ENCODE measurements at places on chromosomes 2 and 18.

DNA sequence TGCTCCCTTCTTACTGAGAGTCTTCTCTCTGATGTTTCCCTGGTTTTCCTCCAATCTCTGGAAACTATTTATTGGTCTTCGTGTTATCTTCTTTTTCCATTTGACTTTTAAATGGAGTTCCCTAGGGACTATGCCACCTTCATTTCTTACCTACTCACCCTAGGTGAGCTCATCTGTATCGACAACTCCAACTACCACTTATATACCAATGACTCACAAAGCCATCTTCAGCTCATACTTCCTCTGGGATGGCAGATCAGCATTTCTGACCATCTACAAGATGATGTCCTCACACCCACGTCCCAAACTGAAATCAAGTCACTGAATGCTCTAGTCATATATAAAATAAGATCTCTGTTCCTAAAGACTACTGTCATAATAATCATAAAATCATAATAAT is 40.6 kb downstream of the CFAP210 start:
- DNase-seq: no peak

DNA sequence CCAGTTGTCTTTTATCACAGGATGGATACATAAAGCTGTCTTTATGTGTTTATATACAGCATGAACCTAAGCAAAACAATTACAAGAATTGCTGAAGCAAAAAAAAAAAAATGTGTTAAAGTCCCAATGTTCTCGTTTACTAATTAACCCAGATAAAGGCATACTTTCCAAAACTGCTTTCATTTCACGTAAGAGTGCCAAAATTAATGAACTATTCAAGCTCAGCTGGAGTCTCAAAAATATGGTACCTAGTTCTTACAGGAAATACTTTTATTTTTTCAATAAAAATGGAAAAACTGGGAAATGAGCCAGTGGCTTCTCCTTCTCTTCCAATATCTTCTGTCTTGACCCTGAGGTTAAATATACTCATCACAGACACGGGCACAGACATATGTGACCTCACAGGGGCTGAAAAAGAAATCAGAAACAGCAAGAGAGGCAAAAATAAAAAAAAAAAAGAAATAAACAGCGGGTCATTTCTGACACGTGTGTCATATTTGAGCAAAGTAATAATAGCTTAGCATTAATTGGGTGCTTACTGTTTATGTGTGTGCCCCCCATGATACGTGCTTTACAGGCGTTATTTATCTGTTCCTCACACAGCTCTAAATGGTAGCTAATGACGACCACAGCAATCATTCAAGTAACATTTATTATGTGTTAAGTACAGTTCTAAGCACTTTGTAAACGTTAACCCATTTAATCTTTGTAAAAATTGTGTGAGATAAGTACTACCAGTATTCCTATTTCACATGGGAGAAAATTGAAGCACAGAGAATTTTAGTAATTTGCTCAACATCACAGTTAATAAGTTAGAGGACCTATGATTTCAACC is 158.0 kb upstream of the MMADHC start:
- no peak for DNase-seq

DNA sequence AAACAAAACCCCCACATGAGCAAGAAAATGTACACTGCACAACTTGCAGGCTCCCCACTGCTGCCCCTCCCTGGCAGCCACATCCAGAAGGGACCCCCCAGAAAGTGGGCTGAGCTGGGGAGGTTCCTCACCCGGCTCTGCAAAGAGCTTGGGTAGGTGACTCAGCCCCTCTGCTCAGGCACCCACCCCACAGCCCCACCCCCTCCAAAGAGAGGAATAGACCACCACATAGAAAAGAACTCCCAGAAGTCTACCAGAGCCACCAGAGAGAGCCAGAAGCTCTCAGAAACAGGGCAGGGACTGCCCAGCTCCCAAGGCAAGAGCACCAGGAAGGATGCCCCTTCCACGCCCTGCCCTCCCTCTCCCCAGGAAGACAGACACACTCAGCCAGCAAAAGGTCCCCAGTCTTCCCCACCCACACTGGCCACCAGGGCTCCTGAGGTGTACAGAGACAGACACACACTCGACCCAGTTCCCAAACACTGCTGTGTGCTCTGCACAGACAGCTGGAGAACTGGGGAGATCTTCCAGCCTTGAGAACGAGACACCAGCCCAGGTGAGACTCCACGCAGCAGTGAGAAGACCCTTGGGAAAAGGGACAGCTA is 28.2 kb downstream of the BIN1 start:
- no peak for DNase-seq

GRCh38 chr2:201523506-201523905 is 72.0 kb downstream of the STRADB start:
- DNase-seq: peak; percentile 36

GRCh38 chr2:67304300-67304890 is 92.7 kb upstream of the ETAA1 start:
- no peak for DNase-seq

GRCh38 chr2:101699755-101700461 is 2.4 kb downstream of the MAP4K4 start:
- DNase-seq: no peak

GRCh38 chr2:150586858-150587257 is 99.4 kb upstream of the RND3 start:
- peak; percentile 84 for DNase-seq

DNA sequence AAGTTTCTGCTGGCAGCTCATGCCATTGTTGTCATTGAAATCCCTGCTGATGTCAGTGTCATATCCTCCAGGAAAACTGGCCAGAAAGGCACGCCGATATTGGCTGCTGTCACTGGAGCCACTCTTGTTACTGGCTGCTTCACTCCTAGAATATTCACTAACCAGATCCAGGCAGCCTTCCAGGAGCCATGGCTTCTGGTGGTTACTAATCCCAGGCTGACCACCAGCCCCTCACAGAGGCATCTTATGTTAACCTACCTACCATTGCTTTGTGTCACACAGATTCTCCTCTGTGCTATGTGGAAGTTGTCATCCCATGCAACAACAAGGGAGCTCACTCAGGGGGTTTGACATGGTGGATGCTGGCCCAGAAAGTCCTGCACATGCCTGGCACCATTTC is 27.0 kb upstream of the MTX2 start:
- no peak for DNase-seq

DNA sequence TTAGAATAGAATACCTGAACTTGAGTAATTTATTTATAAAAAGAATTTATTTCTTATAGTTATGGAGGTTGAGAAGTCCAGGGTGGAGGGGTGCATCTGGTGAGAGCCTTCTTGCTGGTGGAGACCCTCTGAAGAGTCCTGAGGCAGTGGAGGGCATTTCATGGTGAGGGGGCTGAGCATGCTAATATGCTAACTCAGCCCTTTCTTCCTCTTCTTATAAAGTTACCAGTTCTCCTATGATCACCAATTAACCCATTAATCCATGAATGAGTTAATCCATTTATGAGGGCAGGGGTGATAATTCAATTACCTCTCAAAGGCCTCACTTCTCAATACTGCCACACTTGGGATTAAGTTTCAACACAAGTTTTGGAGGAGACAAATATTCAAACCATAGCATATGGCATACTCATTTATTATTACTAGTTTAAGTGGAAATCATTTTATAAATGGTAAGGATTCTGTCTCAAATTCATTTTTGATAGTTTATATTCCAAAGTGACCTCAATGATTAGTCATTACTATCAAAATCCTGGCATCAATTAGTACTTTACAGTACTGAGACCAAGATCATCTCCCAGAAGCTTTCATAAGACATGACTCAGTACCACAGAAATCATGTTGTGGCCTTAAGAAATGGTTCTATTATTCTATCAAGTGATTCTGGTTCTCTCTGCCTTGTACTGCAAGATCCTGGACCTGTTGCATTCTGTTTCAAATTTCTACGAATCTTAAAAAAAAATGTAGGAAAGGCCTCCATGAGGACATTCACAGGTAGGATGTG is 5.5 kb downstream of the ZNF396 start:
- DNase-seq: no peak

- DNase-seq: no peak
Observed at GRCh38 chr2:131031875-131032274, 61.4 kb downstream of the FAM168B start.

Data from brain microvascular endothelial cell (primary cell).